A375 (cell line): ENCODE measurements at places on chromosomes 2 and 18. TPM values are rescaled to one million over a fixed set of nuclear protein-coding genes. Genes with fewer than 3 reads are reported as not detected.

PAX3 gene
- 17.3 and 21.6 TPM in 2 replicates for total RNA-seq

MTCL1 gene
- 11.6 and 11.9 TPM in 2 replicates for total RNA-seq

CGREF1 gene
- total RNA-seq = 19.0 and 23.2 TPM in 2 replicates

LRRC30 gene
- not detected in 2 replicates for total RNA-seq

UXS1 gene
- 25.8 and 29.2 TPM in 2 replicates for total RNA-seq

MATN3 gene
- 0.15 and 0.66 TPM in 2 replicates for total RNA-seq

LINC00305 gene
- not detected in 2 replicates for total RNA-seq

SOWAHC gene
- 7.9 and 12.4 TPM in 2 replicates for total RNA-seq

OTOF gene
- not detected in 2 replicates for total RNA-seq
